ENCODE measurements at places on chromosomes 6 and 20.

DNA sequence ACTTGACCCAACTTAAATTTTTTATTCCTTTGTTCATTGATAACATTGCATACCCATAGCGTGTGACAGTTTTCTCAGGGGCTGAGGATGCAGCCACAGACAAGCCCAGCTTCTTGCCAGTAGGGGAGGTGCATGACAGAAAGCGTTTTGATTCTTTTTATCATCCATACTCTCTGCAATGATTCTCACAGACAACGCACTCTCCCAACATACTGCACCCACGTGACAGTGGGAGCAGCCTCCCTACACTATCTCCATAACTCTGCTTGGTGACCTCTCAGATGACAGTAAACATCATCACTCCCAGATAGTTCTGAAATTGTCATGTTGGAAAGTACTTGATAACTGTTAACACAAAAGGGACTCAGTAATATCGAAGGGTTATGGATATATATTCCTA, 481.2 kb upstream of the AGPAT4 start:
- DNase-seq: no peak

DNA sequence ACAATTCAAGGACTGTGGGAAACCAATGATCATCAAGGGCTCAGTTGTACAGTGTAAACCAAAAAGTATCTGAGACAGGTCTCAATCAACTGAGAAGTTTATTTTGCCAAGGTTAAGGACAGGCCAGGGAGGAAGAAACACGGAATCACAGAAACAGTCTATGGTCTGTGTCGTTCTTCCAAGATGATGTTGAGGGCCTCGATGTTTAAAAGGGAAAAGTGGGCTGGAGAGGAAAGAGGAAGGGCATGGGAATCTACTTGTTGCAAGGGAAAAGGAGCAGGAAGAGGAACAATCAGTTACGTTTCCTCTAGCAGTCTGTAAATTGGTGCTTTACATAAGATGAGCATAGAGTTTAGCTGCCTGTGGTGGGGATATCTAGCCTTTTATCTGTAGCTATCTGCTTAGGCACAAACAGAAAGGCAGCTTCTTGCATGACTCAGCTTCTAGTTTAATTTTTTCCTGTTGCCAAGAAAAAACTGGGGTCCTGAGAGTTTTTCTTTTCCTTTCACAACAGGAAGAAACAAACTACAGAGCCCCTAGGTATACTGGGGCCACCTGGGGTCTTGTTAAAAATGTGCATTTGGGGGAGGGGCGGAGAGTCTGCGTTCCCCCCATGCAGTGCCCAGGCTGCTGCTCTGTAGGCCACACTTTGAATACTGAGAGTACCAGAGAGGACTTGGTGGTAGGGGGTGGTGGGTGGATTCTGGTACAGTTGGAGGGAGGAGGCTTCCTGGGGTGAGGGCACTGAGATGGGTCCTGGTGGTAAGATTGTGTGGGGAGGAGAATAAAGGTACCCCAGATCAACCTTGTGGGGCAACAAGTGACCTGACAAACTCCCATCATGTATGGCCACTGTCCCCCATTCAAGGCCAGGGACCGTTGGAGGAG, 35.3 kb upstream of the EZR start:
- DNase-seq: no peak

- DNase-seq: no peak
These were observed 42.3 kb downstream of the KIF13A start for GRCh38 chr6:17945111-17945510.

- DNase-seq: peak; percentile 39
These were observed 8.1 kb upstream of the ATXN1 start for GRCh38 chr6:16769131-16769985.

- no peak for DNase-seq
These were observed 274.6 kb downstream of the PTPRT start for GRCh38 chr20:42915081-42915480.

DNA sequence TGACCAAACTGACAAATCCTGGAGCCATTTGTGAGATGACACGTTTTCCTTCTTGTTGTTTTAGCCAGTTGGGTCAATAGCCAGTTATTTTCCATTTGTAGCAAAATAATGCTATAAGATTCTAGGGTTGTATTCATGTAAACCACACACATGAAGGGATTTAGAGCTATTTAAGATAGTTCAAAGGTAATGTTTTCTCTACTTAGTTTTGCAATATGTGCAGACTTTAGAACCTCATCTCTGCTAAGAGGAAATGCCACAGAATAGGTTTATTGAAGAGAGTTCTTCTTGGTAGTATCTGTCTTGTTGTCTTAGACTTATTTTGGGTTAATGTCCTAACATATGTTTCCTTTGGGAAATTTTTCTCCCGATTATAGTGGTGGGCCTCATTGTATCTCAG, 213.5 kb upstream of the RIMS1 start:
- no peak for DNase-seq

DNA sequence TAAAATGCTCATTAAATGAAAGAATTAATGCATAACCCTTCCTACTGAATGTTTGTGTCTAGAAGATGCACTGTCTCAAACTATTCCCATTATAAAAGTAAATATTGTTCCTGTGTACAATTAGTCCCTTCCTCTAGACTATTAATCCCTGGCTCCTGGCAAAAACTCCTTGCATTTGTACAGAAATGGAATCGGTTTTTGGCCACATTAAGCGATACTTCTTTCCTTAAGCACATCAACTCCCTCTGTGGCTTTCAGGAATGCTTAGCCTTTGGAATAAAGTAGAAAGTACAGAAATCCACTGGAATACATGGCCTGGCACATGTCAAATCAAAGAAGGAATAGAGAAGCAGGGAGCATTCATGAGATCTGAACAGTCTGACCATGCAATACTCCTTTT, 179.8 kb downstream of the GMPR start:
- no peak for DNase-seq

GRCh38 chr6:133774356-133774755, 114.6 kb upstream of the TCF21 start:
- DNase-seq: no peak

- no peak for DNase-seq
These were observed 13.3 kb downstream of the HLA-DPB1 start for GRCh38 chr6:33088931-33089620.

GRCh38 chr6:165441181-165441580, 131.8 kb upstream of the C6orf118 start:
- DNase-seq: no peak

DNA sequence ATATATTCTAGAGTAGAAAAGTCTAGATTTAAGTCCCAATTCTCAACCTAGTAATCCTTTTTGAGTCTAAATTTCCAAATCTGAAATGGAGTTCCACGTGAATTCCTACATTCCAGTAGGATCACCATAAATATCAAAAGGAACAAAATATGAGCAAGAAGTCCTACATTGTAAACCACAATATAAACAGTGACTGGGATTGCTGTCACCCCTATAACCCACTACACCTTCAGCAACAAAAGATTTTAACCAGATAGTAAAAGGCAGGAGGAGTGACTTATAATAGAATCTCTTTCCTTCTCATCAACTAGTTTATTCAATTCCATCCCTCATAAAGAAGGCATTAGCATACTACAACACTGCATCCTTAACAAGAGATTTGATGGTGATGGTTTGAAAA, 210.6 kb downstream of the KIF16B start:
- DNase-seq: no peak

DNA sequence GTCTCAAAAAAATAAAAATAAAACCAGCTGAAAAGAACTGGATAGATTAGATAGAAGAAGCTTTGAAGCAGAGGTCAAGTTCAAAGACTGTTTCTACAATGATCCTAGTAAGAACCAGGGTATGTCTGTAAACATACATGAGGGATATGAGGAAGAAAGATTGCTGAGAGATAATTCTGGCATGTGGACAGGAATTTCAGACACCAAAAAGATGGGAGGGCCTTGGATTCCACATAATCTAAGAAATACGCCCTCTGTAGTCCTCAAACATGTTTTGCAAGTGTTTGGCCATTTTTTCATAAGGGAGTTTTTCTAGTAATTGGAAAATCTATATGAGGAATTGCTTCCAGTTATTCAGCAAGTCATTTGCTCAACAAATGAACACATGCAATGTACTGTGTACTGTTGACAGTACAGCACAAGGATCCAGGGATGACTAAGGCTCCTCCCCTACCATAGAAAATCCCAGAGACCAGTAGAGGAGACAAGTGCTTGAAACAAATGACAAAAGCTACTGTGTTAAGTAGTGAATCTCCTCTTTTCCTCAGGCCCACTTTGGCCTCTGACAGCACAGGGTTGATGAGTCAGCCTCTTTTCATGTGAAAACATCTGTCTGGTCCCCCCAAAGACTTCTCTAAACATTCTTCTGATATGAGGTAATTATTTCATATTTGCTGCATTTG, 795.9 kb downstream of the MAFB start:
- DNase-seq: no peak

GRCh38 chr6:28860581-28860980, 63.2 kb downstream of the TRIM27 start:
- DNase-seq: no peak

- no peak for DNase-seq
These were observed 112.8 kb upstream of the JARID2 start for GRCh38 chr6:15132854-15133670.

DNA sequence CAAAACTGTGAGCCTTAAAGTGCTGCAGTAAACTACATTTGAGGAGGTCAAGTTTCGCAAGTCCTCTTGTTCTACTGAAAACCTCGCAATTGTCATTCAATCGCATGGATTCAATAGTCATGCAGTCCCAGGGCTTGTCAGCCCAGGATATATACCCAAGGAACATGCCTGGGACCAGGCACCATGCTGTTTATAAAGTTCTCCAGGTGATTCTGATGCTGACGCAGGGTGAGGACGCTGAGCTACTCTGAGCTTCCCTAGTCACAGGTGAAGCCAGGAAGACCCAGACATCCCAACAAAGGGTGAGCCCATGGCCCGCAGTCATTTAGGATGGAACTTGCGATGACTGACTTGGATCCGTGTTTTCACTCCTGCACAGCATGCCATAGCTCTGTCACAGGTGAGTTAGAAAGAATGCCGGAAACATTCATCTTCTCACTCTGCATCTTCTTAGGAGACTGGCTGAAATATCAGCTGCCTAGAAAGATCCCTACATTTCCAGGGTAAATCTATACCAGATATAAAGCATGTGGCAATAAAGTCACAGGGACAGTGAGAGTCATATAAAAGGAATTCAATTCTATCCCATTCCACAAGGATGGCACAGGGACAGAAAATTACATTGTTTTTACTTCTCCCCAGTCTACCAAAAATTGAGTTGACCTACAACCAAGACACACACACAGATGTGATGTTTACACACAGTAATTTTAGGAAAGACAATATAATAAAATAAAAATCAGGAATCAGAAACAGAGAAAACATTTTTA, 27.0 kb upstream of the SSTR4 start:
- no peak for DNase-seq

DNA sequence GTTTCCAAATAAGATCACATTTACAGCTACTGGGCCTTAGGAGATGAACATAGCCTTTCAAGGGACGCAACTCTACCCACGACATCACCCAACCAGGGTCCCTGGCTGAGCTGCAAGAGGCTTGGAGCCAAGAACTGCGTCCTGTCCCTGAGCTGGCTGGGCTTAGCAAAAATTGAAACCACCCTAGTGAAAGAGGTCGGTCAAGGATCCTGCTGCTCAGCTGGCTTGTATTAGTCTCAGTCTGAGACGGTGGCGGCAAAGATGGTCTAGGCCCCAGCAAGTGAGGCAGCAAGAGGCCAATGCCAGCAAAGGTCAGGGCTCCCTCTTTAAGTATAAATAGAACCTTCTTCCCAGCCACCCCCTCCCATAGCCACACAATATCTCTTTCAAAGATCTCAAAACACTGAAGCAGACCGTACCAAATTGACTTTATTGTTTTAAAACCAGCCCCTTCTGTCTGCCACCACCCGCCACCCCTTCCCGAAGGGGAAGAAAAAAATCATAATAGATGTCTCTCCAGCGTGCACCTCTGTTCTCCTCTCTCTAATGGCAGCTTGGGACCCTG, 140.5 kb downstream of the EYA2 start:
- no peak for DNase-seq

DNA sequence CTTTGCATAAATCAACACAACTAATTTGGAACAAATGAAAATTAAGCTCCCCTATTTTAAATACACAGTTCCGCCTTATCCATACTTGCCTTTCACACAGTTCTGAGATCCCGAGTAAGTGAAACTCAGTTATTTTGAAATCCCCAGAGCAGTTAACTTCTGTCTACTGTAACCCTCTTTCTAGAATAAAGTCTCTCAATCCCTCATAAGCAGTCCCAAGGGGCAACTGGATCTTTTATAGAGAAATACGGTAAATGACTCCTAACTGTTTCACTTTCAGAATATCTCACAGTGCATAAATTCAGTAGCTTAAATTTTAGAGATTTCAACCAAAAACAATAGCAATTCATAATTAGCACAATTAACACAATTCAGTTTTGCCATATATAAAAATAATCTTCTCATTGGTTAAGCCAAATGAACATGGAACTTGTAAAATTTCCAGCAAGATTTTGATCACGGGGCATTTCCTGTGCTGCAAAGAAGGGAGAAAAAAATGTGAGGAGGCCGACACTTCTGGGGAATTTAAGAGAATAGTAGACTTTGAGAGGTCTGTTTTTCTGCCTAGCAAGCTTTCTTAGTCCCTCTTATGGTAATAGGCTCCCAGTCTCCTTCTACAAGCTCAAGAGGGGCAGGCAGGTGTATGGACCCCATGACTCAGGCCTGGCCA, 78.3 kb downstream of the KIF6 start:
- DNase-seq: no peak

DNA sequence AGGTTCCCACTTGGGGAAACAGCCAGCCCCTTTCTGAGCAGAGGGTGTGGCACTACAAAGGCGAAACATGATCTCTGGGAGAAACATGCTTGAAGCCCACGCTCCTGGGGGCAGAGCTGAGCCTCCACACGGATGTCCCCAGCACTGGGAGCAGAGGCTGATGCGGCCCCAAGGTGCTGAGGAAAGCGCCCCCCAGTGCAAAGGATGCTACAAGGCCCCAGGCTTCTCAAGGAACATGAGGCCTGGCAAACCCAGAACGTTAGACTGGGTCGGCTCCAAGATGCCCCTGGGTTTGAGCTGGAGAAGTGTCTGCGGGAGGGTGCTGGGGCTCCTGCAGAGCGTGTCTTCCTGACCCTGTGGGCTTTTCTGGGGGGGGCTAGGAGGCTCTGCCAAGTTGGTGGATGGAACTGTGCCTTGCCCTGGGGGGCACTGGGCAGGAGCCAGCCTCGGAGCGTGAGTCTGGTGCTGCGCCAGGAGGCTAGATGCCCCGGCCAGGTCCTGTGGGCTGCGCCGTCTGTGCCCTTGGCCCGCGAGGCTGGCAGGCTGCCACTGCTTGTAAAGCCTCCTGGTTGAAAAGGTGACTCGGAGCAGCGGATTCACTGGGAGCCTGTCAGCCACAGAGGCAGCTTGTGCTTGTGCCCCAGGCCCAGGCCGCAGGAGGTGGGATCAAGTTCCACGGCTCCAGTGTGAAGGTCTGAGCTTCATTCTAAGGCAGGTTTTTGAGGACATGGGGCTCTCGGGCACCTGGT, 8.1 kb downstream of the SYNJ2 start:
- no peak for DNase-seq

- DNase-seq: no peak
These were observed 844 bp downstream of the TAGAP start for GRCh38 chr6:159043947-159044346.

- DNase-seq: no peak
These were observed 100.8 kb downstream of the DST start for GRCh38 chr6:56541741-56542360.
